Dorsolateral prefrontal cortex (tissue), 122 donors: ENCODE measurements at places on chromosomes 7 and 10.

GRCh38 chr10:101061624-101062231 is at the start of gene KAZALD1:
Gene KAZALD1, plus strand, starts transcription at chr10:101061989. Its CDS starts 604 bp downstream, at chr10:101062593.
- DNase-seq = no peak

DNA sequence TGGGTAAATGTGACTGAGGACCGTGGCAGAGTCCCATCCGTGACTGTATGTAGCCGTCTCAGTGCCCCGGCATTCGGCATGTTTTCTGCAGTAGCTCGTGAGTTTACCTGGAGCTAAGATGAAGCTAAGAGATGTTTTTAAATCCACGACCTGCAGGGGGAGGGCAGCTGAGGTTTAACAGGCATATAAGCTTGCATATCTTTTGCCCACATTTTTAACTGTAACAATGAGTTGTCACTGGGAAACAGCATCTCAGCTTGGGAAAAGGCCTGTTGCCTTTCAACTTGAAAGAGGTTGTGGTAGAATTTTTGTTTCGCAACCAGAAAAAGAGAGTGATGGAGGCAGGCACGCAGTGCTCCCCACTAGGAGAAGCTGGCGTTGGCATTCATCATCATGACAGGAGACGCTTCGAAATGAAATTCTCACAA is 77.7 kb downstream of the CELF2 start:
- DNase-seq = no peak

DNA sequence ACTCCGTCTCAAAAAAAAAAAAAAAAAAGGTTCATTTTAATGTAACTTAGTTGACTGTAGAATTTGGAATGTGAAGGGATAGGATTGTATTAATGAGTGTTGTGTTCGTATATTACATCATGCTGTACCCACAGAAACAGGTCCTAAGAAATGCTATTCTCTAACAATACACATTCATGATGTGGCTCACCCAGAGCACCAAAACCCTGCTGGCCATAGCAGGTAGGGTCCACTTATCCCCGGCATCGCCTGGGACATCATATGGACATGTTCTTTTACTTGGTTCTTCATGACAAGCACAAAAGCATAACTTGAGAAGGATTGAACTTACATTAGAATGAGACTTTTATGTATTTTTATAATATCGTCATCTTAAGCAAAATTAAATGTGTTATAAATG is 241.5 kb downstream of the CACNB2 start:
- DNase-seq = no peak

- no peak for DNase-seq
These were observed 2.5 kb downstream of the PARP12 start for GRCh38 chr7:140060243-140060630.

- no peak for DNase-seq
These were observed 37.5 kb upstream of the ADARB2 start for GRCh38 chr10:1774796-1775195.

- DNase-seq = no peak
These were observed 508.4 kb downstream of the TFEC start for GRCh38 chr7:115522174-115522573.

- DNase-seq = no peak
These were observed 55.3 kb downstream of the CPVL start for GRCh38 chr7:29090836-29091601.

- DNase-seq = no peak
These were observed at the start of gene ANK3 for GRCh38 chr10:60389413-60390025. Gene ANK3, minus strand, starts transcription at chr10:60389875. Its CDS starts 337 bp downstream, at chr10:60389538.

GRCh38 chr10:79027147-79028055 is 41.4 kb upstream of the ZMIZ1 start:
- no peak for DNase-seq

GRCh38 chr7:75916259-75916658 is 1.3 kb downstream of the POR start:
- no peak for DNase-seq

DNA sequence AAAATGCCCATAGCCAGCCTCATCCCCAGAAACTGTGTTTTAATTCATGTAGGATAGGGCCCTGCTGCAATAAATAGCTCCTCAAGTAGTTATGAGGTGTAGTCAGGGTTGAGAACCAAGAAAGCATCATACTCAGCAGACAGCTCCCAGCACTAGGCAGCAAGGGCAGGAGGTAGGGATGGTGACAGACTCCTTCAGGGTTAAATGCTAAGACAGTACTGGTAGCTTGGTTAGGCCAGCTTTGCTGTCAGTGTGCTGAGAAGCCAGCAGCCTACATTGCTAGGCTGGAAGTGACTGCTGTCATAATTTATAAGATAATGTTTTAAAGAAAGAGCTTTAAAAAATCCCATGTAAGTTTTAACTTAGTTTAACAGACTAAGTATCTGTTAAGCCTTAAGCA is 113.9 kb upstream of the IMMP2L start:
- no peak for DNase-seq

DNA sequence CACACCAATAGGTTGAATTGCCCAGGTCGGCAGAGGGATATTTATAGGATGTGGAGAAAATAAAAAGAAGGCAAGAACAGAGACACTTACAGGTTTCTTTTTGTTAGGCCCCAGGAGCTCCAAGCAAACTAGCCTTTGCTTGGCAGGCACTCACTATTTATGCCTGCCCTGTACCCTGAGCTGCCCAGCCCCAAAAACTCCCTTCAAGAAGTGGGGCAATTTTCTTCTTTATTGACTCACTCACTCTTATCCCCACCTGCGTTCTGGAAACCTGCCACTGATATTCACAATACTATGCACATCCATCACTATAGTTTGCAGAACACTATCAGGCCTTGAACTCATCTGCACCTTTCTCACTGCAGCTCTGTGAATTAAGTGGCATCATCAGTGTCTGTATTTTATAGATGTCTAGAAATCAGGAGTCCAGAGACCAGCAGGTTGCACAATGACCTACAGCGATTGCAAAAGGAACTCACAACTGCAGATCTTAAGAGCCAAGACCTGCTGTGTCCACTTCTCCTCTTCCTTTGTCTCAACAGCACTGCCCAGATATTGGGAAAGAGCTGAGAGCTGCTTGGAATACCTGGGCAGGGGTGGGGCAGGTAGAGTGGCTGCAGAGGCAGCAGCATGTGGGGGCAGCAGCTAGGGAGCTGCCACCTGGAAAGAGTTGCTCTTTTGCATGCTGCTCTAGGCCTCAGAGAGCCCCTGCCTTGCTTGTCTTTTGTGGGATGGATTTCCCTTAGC is at the start of gene SFTPD:
SFTPD (minus strand) TSS at position 130 of the 747 bp plus-strand sequence. CDS start 2,446 bp downstream, outside the sequence.
- DNase-seq = no peak

GRCh38 chr7:83210479-83210878 is 47.8 kb upstream of the PCLO start:
- no peak for DNase-seq

DNA sequence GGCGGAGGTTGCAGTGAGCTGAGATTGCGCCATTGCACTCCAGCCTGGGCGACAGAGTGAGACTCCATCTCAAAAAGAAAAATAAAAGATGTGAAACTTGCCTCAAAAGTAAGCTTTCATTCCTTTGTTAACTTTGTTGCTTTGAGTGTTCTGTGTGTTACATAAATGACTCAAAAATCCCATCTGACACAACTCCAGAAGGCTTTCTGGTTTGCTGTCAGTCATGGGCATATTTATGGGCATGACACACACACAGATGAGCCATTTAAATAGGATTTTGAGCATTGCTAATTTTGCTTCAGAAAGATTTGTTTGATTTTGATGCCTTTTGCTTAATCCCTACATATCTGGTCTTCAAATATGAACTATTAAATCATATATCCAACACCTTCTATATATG is 82.6 kb downstream of the CACNB2 start:
- no peak for DNase-seq

- DNase-seq = no peak
These were observed 3.5 kb upstream of the CDK6 start for GRCh38 chr7:92839901-92840300.

DNA sequence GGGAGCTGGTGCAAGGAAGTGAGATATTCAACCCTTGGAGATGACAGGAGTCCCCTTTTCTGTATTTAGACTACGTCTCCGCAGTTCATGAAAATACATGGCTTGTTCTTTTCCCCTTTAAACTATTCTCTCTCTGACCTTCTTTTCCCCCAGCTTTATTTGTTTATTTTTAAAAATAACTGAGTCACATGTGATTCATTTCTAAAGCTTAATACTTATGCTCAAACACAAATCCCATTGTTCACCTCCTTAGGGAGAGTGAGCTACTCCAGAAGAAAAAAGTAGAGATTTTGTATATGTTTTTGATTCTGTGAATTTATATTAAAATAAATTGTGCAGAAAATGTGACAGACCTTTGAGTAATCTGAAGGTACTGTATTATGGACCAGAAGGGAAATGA is 35.9 kb upstream of the FZD1 start:
- no peak for DNase-seq

DNA sequence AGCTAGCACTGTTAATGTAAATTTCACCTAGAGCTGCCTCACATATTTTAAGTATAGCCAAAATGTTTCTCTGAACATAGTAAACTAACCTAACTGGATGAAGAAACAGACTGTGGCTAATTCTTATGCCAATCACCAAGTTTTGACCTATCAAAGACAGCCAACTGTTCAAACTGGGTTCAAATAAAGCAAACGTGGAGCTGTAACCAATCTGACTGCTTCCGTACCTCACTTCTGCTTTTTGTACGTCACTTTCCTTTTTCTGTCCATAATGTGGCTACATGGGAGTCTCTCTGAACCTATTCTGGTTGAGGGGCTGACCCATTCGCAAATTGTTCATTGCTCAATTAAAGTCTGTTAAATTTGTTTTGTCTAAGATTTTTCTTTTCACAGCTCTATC is 66.3 kb upstream of the ETV1 start:
- no peak for DNase-seq

DNA sequence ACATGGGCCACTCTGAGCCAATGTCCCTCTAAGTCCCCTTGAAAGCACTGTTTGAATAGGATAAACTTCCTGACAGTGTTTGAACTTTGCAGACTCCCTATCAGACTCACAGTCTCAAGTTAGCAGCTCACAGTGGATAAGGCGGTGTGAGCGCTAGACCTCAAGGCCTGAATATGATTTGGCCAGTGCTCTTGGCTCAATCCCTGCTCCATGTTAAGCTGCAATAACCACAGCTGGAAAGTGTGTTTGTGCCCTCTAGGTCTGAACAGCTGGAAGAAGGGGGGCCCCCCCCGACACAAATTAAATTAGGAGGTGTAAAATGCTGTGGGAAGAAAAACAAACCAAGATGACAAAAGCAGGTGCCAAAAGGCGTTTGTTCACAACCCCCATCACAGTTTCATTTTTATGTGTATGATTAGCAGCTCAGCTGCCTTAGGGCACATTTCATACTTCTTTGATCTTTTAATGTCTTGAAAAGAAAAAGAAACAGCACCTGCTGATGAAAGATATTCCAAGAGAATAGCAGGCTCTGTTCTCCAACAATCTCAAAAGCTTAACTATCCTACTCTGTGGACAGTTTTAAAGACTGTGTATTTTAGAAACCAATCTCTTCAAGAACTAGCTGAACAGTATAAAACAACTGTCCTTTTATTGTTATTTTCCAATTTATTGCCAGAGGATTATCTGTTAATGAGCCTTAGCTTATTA is 167.6 kb downstream of the SNX13 start:
- DNase-seq = no peak

GRCh38 chr10:89278034-89278535 is 23.8 kb upstream of the IFIT2 start:
- DNase-seq = no peak

- no peak for DNase-seq
These were observed 61.0 kb upstream of the EFCAB10 start for GRCh38 chr7:105642264-105642663.

DNA sequence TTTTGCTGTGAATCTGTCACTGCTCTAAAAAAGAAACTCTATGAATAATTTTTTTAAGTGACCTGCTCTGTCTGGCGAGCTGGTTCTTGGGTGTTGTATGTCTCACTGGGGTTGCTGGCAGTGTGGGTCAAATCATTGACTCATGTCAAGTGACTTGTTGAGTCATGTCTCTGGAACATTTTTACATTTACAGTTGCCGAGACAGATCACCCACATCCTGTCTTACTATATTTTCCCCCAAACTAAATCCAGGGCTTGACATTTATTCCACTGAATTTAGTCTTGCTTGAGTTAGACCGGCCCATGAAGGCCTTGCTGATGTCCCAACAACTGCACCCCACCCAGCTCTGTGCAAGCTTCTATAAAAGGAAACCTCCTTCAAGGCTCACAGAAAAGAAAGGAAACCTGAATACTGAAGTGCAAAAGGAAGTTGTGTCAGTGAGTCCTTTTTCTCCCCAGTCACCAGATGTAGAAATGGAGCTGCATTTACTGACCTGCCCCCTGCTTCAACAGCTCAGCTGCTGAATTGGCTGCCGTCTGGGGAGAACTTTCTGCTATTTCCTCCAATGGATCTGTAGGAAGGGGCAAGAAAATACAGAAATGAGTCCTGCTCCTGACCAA is 290.3 kb downstream of the TNS3 start:
- no peak for DNase-seq

DNA sequence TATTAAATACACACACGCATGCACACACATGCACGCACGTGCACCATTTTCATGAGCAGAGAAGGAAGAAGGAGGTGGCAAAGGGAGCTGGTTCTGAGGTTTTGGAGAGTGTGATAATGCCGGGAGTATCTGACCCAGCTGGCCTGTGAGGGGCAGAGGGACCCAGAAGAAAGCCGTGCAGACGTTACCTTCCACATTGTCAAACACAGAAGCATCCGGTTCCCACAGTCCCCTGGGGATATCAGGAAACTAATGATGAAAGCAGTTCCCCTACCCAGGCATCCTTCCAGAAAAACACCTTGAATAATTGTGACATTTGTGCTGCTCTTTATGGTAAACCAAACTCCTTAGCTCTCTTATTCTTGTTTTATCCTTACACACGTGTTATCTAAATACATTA is 85.7 kb upstream of the FAM180A start:
- no peak for DNase-seq

GRCh38 chr10:111872591-111872990 is 311.0 kb downstream of the GPAM start:
- DNase-seq = no peak

GRCh38 chr7:146393346-146393745 is 276.7 kb downstream of the CNTNAP2 start:
- DNase-seq = no peak

DNA sequence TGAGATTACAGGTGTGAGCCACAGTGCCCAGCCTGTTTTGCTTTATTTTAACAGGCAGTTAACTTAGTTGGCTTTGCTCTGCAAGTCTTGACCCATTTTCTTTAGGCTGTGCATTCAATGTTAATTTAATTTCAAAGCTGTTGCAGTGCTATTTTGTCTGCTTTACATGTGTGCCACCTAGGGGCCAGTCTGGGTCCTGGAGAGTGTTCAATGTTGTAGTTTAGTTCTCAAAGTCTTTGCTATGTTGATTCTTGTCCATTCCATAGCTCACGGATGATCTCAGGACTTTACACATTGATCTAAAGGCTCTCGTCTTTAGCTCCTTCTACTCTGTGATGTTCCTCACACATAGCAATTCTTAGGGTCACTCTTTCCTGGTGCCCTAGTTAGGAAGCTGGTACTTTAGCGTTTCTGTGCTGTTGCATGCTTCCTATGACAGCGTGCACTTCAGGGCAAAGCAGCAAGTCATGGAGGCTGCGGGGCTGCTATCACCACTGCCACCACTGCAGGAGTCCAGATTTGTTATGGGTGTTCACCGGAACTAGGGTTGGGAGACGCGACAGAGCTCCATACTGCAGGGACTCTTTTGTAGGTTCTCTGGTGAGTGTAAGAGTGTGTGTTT is 16.4 kb upstream of the ABCA13 start:
- no peak for DNase-seq

GRCh38 chr10:63887023-63887589 is 365.9 kb downstream of the REEP3 start:
- DNase-seq = no peak
